Bone marrow (tissue), 2 donors: ENCODE measurements at places on chromosomes 12 and 14.

GRCh38 chr12:122659579-122659978 lies 43.6 kb downstream of the HCAR2 start:
- no peak for DNase-seq

DNA sequence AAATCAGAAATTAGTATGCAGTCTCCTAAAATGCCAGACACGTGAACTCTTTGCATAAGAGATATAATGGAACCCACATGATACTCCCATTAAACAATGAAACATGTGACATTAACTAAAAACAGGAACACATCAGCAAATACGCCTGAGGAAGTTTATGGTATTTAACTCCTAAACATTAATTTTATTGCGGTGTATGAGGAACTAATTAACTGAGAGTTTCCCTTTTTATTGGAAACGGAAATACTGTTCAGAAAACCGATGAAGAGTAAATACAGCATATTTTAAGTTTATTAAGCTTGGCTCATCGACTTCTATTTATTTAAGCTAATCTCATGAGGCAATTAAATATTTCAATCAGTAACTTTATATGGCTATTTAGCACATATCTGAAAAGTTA lies 290.3 kb downstream of the SOX5 start:
- DNase-seq, result no peak

- no peak for DNase-seq
Measured at GRCh38 chr14:94689218-94689984, 77.2 kb downstream of the SERPINA3 start.

- DNase-seq, result no peak
Measured at GRCh38 chr14:77406718-77407117, 16.6 kb downstream of the NOXRED1 start.

GRCh38 chr12:88237954-88238353 lies 95.8 kb downstream of the TMTC3 start:
- no peak for DNase-seq

GRCh38 chr12:72054511-72054910 lies 115.9 kb downstream of the TPH2 start:
- DNase-seq, result no peak

DNA sequence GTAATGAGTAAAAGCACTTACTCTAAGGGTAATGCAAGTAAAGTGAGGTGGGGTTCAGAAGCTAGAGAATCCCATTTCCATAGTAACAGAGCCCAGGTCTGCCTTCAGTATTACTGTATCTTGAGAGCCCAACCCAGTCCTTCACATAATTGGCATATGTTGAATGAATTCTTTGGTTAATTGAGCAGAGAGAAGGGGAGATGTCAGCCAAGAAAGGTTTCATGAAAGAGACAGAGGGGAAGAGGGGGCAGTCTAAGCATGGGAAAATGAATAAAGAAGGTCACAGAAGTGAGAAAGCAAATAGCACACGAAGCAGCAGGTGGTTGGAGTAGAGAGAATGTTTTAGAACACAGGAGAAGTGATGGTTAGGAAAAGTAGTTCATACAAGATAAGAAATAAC lies 371.1 kb downstream of the SEC23A start:
- DNase-seq, result no peak

GRCh38 chr14:61911574-61911973 lies 149.4 kb downstream of the SNAPC1 start:
- no peak for DNase-seq

DNA sequence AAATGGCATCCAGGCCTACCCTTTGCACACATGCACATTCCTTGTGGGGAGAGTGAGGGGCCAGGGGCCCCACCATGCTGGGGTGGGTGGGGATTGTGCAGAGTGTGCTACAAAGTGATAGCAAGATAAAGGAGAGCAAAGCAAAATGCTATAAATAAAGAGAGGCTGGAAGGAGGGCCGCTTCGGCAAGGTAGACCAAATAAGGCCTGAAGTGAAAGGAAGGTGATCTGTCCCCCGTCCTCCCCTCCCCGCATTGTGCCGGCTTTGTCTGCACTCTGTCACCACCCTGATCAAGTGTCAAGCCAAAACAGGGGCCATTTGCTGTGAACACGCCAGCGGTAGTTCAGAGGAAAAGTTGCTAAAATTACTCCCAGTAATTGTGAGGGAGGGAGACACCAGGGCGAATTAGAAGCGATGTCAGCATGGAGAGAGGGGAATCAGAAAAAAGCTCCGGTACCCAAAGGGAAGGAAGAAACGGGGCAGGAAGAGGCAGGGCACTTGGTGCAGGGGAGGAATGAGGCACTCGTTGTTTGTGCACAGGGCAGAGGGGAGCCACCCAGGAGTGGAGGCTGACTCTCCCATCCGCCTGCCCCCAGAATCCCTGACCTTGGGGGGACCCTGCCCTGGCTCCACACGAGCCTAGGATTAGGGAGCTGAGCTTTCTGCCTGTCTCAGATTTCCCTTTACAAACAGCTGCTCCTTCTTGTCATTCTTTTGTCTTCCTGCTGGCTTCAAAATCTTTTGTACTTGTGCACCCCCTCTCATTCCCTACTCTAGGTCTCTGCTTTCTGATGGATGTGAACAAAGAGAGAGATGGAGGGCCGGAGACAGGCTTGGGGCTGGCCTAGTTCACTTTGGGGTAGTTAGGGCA lies 2.9 kb upstream of the MYH7 start:
- DNase-seq, result no peak

GRCh38 chr12:75722714-75723200 lies 211.3 kb upstream of the KRR1 start:
- no peak for DNase-seq

DNA sequence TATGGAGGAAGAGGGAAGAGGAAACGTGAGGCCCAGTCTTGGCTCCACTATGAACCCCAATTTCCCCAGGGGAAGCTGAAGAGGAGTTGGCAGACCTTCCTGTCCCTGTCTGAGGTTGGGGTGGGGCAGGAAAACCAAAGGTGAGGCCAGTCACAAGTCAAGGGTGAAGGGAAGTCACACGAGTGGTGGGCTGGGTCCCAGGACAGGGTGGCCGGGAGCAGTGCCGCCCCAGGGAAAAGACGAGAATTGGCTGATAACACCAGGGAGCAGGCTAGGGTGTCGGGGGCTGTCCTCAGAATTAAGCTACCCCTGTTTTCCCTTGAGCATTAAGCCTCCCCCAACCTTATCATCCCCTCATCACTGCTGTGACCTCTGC lies 3.1 kb downstream of the VDR start:
- no peak for DNase-seq

- no peak for DNase-seq
Measured at GRCh38 chr14:85564841-85565527, 35.0 kb downstream of the FLRT2 start.

DNA sequence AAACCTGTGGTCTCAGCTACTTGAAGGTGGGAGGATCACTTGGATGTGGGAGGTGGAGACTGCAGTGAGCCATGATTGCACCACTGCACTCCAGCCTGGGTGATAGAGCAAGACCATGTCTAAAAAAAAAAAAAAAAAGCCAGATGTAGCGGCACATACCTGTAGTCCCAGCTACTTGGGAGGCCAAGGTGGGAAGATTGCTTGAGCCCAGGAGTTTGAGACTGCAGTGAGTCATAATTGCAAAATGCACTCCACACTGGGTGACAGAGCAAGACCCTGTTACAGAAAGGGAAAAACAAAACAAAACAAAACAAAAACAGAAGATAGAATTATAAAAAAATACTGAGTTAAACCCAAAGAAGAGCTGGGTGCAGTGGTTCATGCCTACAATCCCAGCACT lies 29.1 kb upstream of the APOF start:
- no peak for DNase-seq

DNA sequence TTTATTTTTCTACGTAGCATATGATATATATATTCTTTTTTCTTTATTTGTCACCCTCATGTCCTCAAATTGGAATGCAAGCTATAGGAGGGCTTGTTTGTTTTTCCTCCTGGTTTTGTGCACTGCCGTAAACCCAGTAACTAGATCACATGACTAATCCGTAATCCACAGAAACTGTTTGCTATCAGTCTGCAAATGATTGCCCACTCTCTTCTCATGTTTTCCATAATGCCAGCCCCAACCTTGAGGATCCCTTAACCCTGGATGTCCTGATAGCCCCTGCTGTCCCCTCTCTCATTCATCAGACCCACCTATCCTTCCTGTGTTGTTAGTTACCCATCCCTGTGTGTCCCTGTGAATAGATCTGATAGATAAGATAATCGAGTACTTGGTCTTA lies 94.0 kb downstream of the TSPAN9 start:
- DNase-seq, result no peak

GRCh38 chr12:98437806-98438595 lies 77.4 kb upstream of the TMPO start:
- DNase-seq, result no peak

- DNase-seq, result no peak
Measured at GRCh38 chr12:10301103-10301502, 6.6 kb upstream of the KLRD1 start.

- DNase-seq, result no peak
Measured at GRCh38 chr12:88726806-88727720, 146.8 kb upstream of the KITLG start.

- no peak for DNase-seq
Measured at GRCh38 chr14:86013641-86014040, 483.7 kb downstream of the FLRT2 start.

DNA sequence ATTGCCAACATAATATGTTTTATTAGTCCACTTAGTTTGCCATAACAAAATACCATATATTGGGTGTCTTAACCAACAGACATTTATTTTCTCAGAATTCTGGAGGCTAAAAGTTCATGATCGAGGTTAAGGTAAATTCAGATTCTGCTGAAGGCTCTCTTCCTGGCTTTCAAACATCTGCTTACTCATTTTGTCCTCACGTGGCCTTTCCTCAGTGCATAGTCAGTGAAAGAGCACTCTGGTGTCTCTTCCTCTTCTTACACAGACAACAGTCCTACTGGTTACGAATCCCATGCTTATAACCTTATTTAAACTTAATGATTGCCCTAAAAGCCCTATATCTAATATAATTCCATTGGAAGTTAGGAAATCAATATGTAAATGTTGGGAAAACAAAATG lies 479.7 kb downstream of the FSCB start:
- DNase-seq, result no peak

DNA sequence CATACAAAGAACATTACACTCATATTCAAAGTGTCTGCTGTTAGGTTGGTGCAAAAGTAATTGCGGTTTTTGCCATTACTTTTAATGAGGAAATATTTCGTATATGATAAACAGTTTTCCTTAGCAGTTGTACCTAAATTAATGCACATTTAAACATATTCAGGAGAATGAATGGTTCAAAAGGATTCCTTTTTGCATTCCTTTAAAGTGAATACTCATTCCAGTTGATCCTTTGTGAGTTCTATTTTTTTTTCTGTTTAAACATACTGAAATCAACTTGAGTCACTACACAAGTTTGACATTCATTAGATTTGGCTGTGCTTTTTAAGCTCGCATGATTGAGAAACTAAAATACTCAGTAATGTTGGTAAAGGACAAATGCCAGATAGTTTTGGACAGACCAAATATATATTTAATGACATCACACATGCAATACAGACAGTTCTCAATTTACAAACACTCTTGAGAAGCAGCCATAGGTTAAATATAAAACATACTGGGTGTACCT lies 13.8 kb upstream of the SLC38A2 start:
- DNase-seq, result no peak

GRCh38 chr12:107099917-107100316 lies 6.6 kb upstream of the CRY1 start:
- no peak for DNase-seq

DNA sequence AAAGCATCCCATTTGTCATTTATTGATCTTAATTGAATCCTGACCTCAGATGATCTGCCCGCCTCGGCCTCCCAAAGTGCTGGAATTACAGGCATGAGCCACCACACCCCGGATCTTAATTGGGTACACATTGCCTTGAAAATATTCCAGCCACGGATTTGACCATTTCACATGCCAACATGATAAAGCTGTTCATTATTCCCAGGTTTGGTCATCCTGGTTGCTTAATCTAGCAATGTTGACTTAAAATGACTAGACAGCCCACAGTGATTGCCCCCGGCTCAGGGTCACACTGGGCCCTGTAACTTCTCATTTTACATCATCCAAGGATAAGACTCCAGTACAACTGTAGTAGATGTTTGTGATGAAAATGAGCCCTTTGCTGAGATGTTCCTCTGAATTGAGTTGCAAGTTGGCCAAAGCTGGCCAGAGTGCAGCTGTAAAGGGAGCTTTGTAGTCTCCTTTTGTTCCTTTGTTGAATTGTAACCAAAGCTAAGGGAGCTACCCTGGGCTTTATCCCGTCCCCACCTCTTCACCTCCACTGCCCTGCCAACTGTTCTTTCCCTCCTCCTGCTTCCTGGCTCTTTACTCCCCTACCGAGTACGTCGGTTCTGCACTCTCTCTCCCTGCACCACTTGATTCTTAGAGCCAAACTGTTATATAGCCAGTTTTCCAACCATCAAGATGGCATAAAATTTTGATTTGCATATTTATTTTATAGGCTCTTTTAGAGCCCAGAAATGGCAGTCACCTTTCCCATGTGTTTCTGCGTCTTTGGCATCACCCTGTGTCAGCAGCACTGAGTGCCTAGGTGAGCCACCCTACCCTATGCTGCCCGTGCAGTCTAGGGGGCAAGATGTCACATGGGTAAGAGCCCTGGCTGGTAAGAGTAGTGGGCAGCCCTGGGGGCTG lies 141.3 kb upstream of the HIF1A start:
- DNase-seq, result no peak

DNA sequence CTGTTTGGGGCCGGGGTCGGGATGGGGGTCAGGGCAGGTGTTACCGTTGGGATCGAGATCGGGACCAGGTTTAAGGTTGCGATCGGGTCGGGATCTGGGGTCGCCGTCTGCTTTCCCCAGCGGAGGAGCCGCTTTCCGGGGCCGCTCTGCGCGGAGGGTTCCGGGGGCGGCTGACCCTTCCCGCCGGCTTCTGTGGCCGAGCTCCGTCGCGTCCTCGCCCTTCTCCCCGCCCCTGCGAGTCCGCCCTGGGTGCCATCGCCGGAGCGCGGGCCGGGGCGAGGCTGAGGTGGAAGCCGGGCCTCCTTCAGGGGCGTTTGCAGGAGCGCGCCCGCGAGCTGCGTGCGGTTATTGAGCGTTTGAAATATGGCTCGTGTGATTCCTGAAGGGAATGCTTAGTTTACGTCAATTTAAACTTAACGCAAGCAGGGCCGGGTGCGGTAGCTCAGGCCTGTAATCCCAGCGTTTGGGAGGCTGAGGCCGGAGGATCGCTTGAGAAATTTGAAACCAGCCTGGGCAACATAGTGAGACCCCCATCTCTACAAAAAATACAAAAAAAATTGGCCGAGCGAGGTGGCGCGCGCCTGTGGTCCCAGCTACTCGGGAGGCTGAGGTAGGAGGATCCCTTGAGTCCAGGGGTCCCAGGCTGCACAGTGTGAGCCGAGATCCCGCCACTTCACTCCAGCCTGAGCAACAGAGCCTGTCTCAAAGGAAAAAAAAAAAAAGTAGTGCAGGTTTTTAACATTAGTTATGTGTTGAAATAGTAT lies 620 bp downstream of the PGAM5 start:
- no peak for DNase-seq

GRCh38 chr12:118611295-118611694 lies 234.9 kb downstream of the SUDS3 start:
- no peak for DNase-seq

- DNase-seq, result no peak
Measured at GRCh38 chr14:91261115-91261514, 16.6 kb upstream of the GPR68 start.

DNA sequence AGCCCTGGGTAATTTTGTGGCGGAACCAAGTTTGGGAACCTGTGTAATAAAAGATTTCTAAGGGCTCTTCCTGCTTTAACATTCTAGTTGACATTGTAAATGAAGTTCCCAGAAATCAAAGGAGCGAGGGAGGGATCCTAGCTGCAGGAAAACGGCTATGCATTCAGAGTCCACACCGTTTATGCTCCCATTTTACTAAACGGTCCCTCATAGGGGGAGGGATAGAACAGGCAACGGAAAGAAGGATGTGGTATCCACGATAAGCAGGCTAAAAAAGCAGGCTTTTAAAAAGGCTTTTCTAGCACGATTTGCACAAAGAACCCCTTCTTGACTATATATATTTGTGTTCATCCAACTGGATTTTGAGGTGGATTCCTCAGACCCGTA lies 559 bp downstream of the SYNJ2BP start:
- DNase-seq, result no peak
